Occipital lobe (tissue), 3 donors: ENCODE measurements at places on chromosomes 16 and 17. TPM values are rescaled to one million over a fixed set of nuclear protein-coding genes. Genes with fewer than 3 reads are reported as not detected.

- no peak for DNase-seq
Measured at GRCh38 chr16:89140401-89140800, 31.1 kb upstream of the CDH15 start.

DNA sequence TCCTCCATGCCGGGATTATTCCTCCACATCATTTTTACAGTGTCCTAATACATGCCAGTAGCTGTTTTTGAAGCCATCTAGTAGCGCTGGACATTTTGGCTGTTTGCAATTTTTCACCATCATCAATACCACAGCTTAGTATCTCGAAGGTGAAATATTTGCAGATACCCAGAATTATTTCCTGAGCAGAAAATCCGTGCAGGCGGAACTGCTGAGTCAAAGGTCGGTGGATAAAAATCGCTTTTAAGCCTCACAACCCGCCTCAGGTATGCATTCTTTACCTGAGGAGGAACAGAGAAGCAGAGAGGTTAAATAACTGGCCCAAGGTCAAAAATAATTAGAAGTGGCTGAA is 584 bp upstream of the TNRC6A start:
- no peak for DNase-seq

GRCh38 chr16:89406277-89406888 is 84.0 kb downstream of the ANKRD11 start:
- DNase-seq, result no peak

DNA sequence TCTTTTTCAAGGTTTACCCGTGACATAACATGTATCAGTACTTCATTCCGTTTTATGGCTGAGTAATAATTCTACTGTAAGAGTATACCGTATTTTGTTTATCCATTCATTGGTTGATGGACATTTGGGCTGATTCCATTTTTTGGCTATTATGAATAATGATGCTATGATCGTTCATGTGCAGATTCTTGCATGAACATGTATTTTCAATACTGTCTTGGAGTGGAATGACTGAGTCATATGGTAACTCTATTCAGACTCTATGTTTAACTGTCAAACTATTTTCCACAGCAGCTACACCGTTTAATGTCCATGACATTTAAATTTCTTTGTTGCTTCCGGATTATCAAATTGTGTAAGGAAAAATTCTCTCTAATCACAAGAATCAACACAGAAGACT is 17.9 kb downstream of the BFAR start:
- no peak for DNase-seq

- DNase-seq, result no peak
Measured at GRCh38 chr16:29868396-29869009, 5.5 kb upstream of the CDIPT start.

DNA sequence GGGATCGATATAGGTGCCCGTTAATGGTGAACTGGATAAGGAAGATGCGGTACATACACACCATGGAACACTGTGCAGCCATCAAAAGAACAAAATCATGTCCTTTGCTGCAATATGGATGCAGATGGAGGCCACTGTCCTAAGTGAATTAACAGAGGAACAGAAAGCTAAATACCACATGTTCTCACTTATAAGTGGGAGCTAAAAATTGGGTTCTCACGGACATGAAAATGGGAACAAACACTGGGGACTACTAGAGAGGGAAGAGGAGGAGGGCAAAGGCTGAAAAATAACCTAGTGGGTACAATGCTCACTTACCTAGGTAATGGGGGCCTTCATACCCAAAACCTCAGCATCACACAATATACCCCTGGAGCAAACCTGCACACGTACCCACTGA is 302.6 kb downstream of the XYLT1 start:
- no peak for DNase-seq

DNA sequence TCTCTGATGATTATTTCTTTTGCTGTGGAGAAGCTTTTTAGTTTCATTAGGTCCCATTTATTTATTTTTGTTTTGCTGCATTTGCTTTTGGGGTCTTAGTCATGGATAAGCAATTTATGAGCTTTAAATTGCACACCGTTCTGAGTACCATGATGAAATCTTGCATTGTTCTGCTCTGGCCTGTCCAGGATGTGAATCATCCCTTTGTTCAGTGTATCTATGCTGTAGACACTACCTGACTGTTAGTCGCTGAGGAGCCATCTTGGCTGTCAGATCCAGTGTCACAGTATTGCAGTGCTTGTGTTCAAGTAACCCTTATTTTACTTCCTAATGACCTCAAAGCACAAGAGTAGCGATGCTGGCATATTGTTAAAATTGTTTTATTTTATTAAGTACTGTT is 218.0 kb upstream of the CNTNAP4 start:
- no peak for DNase-seq

Gene SP2
- total RNA-seq, result 0.31 TPM

Gene AP1G1
- total RNA-seq, result 119 TPM
